ENCODE measurements at places on chromosomes 1 and 21.

- DNase-seq: no peak
Observed at GRCh38 chr1:152533327-152533938, 19.2 kb downstream of the CRCT1 start.

GRCh38 chr1:212722270-212722957 is 22.8 kb upstream of the BATF3 start:
- DNase-seq: no peak

- DNase-seq: no peak
Observed at GRCh38 chr1:163870666-163871065, 548.9 kb downstream of the NUF2 start.

DNA sequence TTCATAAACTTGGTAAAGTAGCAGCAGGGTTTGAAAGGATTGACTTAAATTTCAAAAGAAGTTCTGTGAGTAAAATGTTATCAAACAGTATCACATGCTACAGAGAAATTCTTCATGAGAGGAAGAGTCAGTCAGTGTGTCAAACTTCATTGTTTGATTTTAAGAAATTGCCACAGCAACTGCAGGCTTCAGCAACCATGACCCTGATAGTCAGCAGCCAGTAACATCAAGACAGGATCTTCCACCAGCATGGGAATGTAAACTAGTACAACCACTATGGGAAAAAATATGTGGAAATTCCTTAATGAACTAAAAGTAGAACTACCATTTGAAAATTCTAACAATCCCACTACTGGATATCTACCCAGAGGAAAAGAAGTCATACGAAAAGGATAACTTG is 11.5 kb downstream of the MAEL start:
- DNase-seq: no peak

DNA sequence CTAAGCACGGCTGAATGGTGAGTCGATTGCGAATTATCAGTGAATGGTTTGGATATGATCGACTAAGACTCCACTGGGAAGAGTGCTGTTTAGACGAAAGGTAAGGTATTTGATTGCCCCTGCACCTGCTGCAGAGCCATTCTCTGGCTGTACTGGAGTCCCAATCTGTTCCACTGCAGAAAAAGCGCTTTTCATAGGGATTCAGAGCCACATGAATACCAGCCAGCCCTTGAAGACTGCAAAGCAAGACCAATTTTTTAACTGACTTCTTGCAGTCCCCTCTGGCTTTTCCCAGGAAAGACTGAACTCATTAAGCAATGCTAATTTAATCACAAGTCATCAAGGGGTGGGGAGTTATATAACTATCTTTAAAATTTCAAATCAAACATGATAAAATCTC is 1.3 kb downstream of the GREM2 start:
- no peak for DNase-seq

GRCh38 chr21:38294609-38295008 is 37.8 kb downstream of the KCNJ15 start:
- no peak for DNase-seq

GRCh38 chr1:91747666-91748065 is 138.3 kb downstream of the TGFBR3 start:
- no peak for DNase-seq

- DNase-seq: no peak
Observed at GRCh38 chr1:65681096-65681495, 111.6 kb upstream of the PDE4B start.

- no peak for DNase-seq
Observed at GRCh38 chr1:6448749-6449631, 17.0 kb downstream of the TNFRSF25 start.

- no peak for DNase-seq
Observed at GRCh38 chr1:229293528-229294204, 22.8 kb downstream of the RAB4A start.

DNA sequence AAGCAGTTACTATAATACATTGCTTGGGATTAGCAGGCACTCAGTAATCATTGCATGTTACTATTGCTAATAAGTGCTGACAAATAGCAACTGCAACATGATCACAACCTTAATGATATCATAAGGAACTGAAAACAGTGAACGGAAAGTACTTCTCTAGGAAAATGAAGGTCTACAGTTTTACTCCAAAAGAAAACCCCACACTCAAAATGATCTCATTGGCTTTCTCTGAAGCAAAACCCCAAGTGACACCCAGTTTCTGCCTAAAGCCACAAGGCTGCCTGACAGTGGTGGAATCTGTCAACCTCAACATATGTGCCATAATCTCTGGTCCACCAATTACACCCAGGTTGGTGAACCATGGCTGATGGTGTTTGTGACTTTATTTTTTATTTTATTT is 137.6 kb downstream of the PTGER3 start:
- no peak for DNase-seq

- DNase-seq: no peak
Observed at GRCh38 chr1:4106731-4107130, 206.7 kb upstream of the C1orf174 start.

DNA sequence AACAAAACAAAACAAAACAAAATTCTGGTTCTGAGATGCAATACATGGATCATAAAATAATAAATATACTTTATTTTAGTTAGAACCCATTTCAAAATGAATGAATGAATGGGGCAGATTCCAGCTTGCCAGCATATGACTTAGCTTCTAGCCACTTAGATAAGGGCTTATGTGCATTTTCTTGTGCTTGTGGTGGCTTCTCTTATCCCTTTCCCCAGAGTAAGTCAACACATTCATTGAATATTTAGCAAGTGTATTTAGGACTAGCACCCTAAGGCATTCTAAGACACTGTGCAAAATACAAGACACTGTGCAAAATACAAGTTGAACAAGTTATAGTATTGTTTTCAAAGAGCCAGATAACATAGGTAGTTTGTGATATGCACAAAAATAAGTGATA is 4.7 kb downstream of the ADIPOR1 start:
- no peak for DNase-seq

DNA sequence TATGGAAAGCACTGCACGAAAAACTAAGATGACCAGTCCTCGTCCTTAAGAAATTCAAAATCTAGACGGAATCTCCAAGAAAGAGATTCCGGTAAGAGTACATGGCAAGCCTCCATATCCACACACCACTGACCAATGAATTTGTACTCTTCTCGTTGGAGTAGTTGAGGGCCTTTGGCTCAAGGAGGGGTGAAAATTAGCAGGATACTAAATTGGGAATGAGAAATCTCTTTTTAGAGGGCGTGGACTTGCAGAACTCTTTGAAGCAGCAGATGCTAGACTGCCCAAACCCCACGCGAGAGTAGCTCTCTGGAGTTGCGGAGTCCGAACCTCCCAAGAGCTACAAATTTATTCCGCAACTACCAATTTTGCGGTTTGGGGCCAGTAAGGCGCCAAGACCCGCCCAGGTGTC is 872 bp upstream of the PPP2R5A start:
- DNase-seq: no peak

DNA sequence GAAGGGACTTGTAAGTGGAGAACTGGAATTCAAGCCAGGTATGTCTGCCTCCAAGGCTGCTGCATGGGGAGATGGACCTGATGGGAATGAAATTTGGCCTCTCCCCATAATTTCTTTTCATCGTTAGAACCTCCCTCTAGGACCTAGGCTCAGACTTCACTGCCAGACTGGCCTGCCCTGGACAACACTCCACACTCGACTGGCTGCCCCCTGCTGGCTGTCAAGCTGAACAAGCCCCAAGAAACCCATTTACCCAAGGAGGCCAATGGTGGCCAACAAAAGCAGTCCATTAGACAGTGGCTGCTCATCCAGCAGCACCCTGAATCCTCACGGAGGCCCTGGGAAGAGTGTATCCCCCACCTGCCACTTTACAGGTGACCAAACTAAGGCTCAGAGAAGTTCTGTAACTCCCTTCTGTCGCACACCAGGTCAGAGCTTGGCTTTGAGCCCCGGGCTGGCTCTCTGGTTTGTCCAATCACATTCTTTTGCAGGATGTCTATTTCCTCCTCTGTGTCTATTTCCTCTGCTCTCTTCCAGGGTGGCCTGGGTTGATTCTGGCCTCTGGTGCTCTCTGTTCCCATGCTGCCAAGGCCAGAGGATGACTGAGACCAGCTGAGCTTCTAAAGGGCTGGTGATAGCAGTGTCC is 3.8 kb downstream of the RNF186 start:
- no peak for DNase-seq

All from iPS DF 6.9 (cell line).